ENCODE measurements at places on chromosomes 5 and 9.

GRCh38 chr5:172877466-172878260, 43.6 kb downstream of the ERGIC1 start:
- DNase-seq, result no peak

GRCh38 chr5:116859666-116860320, 285.2 kb upstream of the SEMA6A start:
- no peak for DNase-seq

DNA sequence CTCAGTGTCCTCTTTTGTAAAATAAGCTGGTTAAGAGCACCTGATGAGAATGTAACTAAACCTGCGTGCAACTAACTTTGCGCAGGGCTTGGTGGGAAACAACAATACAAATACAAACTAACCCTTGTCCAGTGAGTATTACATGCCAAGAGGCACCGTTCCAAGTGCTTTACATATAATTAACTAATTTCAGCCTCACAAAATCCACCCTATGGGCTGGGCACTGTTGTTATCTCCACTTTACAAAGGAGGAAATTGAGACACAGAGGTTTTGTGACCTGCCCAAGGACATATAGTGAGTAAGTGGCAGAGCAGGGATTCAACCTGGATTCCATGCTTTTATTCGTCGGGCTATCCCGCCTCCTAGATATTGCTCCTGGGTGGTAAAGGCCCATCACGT, 26.2 kb upstream of the TNIP1 start:
- DNase-seq, result no peak

DNA sequence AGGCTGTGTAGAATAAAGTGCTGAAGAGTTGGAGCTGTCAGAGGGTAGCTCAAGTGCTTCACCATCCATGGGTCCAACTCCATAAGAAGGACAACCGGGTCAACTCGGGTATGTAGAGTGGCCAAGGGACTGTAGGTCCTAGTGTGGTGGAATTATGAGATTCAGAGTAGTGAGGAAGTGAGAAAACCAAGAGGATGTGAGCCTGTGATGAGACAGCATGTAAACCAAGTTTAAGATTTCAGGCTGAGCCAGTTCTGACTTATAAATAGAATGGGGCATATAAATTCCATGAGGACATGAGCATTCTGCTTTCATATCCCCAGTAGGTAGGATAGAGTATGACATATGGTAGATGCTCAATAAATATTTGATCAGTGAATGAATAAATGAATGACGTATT, 96.3 kb downstream of the CFAP95 start:
- no peak for DNase-seq

- no peak for DNase-seq
These were observed 180.0 kb upstream of the KLF9 start for GRCh38 chr9:70594386-70594944.

GRCh38 chr9:128747241-128747640, 23.3 kb upstream of the ZDHHC12 start:
- DNase-seq, result no peak

- DNase-seq, result peak; percentile 98
These were observed 184.8 kb downstream of the PBX3 start for GRCh38 chr9:125932012-125932411.

Data from GM04504 (cell line).